ENCODE measurements at places on chromosomes 5 and 9.

DNA sequence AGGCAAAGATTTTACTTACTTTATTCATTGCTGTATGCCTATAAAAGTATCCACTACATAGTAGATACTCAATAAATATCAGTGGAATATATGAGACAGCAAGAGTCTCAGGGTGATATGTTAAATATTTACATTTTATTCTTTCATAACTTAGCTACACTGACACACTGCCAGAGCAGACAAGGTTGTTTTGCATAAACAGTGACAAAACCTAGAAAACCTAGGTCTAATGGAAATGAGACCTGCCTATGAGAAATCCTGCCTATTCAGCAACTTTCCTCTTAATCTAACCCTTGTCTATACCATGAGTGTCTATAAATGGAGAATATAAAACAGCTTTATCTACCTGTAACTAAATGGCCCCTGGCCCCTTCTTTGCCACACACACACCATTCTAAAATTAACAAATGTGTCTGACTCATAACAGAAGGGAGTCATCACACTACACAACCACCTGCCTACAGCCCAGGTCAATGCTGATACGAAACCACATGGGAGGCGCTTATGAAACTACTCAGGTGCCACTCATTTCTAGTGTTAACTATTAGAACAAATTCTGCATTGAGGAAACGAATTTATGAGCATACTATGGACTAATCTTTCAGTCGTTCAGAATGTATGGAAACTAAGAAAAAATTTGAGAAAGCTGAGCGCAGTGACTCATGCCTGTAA is 60.3 kb downstream of the UBAP2 start:
- DNase-seq, result no peak

GRCh38 chr9:11946531-11946930 is 746.7 kb upstream of the TYRP1 start:
- DNase-seq, result no peak

DNA sequence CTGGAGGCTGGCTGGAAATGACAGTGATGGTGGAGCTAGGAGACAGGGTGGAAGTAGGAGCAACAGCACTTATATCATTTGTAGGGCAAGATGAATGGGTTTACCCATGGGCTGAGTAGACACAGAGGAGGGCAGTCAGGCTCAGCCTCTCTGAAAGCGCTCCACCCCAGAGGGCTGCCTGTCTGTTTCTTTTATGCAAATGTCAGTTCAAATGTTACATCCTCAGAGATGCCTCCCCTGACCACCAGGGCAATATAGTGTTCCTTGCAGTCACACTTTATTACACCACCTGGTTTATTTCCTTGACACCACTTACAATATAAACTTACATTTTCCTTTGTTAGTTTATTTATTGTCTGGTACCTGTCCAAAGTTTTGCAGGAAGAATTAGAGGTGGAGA is 159.5 kb upstream of the IL12B start:
- DNase-seq, result no peak

DNA sequence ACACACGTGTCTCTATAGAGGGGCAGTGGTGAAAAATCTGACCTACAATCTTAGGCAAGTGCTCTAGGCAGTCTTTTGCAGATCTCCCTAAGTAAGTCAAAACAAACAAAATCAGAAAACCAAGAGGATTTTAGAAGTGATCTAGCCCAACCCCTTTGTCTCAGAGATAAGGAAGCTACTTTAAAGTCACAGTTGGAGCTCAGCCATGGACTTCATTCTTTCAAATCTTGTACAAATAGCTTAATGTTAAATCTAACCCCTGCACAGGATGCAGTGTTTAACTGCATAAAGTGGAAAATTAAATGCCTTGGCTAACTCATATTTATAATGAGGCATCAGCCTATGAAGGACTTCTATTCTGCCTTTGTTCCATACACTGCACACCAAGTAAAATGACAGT is 135.1 kb upstream of the RFX3 start:
- no peak for DNase-seq

DNA sequence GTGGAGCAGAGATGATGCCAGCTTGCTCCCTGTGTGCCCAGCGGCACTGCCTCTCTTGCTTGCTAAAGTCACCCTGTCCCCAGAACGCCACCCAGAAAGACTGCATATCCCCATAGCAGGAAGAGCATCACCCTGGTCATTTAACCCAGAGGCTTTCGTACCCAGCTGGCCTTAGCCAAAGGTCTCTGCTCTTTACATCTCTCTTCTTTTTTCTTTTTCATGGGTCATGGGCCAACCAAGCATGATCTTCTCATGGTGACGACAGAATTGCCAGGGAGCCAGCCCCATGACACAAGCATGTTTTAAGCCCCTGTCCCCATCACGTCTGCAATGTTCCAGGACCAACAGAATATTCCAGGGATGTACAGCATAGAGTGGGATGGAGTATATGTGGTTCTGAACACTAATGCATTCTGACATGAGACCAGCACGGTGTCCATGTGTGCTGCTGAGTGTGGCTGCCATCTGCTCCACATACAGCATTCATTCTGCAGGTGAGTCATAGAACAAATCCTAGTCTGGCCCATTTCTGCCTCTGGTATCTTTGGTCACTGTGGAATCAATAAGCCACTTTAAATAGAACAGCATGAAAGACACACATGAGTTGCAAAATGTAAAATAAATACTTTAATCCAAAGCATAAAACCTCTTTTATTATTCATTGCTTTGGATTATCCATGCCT is 203.0 kb downstream of the MED10 start:
- no peak for DNase-seq

DNA sequence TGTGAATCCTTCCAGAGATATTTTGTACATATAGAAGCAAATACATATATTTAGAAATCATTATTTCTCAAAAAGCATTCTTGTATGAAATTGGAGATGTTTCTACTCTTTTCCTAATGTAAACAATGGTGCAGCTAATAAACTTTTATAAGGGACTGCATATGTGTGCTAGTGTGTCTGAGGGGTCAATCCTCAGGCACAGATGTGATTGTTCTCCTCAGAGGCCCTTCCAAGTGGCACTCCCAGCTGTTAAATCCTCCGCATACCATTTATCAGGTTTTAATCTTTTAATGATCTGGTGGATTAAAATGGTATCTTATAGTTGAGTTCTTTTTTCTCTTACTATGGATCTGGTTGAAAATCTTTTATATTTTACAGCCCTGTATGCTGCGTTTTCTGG is 5.6 kb upstream of the OMD start:
- no peak for DNase-seq

GRCh38 chr9:119216651-119217331 is 152.4 kb downstream of the BRINP1 start:
- DNase-seq, result no peak

DNA sequence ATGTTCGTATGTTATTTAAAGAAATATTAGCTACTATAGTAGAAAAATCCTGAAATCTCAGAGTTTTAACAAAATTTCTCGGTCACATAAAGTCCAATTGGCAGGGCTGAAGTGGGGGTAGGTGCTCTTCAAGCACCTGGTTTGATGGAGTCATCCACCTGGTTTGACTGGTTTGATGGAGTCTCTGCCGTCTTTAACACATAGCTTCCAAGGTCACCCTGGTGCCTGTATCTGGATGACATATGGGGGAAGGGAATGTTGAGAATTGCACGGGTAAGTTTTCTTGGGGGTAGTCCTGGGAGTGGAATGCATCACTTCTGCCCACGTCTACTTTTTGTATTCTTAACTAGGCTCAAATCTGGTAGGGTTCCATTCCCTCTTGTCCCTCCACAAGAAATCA is 351.2 kb downstream of the SH3GL2 start:
- no peak for DNase-seq

- no peak for DNase-seq
Measured at GRCh38 chr5:150245111-150245789, 44.3 kb downstream of the CAMK2A start.

DNA sequence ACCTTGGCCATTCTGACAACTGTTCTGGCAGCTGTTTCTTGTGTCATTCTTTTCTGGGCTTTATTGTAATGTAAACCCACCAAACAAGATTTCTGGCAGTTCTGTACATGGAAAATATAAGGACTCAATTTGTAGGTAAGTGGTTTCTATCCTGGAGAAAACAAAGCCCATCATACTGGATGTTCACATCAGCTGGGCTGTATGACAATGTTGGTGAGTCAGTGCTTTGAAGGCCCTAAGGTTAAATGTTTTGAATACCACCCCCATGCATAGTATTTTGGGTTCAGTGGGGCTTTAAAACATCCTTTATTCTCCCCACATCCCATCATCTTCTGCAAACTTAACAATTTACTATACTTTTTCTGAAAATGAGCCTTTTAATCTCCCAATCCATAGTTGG is 52.5 kb downstream of the SH3GL2 start:
- no peak for DNase-seq

DNA sequence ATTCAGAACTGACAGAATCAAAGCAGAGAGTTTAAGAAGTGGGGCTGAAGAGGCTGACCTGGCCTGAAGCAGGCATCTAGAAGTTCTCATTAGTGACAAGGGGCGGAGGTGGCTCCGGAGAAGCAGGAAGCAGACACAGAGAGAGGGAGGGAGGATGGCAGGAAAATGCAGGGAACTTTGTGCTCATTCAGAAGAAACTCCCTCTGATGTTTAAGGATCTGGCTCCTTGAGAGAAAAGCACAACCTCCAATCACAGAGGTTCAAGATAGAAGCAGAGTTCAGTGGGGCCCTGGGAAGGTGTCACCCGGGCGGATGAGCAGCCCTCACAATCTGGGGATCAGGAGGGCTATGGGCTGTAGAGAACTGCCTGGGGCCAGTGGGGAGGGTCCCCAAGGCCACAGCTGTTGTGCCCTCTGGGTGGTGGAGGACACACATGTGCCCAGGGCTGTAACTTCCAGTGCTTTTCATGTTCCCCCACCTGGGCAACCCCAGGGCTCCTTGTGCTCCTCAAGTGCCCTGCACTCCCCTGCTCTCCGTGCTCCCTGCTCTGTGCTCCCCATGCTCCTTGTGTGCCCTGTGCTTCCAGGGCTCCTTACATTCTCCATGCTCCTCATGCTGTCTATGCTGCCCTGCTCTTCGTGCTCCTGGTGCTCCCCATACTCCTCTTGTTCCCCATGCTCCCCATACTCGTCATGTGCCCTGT is 51.4 kb downstream of the TRIP13 start:
- DNase-seq, result no peak

- DNase-seq, result peak; percentile 19
Measured at GRCh38 chr9:7976167-7976755, 176.7 kb upstream of the DMAC1 start.

- no peak for DNase-seq
Measured at GRCh38 chr9:88287972-88288371, 100.3 kb upstream of the SPIN1 start.

DNA sequence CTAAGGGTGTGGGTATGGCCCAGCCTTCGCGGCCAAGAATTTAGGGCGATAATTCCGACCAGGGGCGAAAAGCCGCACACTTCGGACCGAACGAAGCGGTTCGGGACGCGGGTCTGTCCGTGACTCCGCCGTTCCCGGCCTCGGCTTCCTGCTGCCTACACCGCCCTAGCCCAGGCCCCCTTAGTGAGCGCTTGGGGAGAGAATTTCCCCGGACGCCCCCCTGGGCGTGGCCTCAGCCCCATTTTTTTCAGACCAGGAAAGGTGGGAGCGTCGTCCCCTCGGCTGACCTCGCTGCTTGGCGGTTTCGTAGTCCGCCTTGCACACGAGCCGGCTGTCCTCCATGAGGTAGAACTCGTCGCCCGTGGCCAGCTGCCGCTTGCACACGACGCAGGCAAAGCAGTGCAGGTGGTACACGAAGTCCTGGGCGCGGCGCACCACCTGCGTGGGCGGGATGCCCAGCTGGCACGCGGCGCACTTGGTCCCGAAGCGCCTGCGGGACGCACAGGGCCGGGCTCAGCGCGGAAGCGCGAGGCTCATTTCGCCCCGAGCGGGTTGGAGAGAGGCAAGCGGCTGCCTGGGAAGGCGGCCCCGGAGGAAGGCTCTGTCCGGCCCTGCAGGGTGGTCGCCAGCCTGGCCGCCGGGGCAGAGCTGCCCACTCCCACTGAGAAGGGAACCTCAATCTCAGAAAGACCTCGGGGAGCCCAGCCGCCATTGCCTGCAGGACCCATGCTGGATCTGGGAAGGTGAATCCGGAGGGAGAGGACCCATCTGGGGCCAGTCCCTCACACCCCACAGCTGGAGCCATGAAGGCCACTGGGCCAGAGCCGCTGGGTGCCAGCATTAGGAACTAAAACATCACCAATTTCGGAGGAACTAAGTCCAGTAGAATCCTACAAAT is 5.3 kb downstream of the LHX3 start:
- no peak for DNase-seq

GRCh38 chr5:146208916-146209522 is 5.6 kb downstream of the RBM27 start:
- no peak for DNase-seq

DNA sequence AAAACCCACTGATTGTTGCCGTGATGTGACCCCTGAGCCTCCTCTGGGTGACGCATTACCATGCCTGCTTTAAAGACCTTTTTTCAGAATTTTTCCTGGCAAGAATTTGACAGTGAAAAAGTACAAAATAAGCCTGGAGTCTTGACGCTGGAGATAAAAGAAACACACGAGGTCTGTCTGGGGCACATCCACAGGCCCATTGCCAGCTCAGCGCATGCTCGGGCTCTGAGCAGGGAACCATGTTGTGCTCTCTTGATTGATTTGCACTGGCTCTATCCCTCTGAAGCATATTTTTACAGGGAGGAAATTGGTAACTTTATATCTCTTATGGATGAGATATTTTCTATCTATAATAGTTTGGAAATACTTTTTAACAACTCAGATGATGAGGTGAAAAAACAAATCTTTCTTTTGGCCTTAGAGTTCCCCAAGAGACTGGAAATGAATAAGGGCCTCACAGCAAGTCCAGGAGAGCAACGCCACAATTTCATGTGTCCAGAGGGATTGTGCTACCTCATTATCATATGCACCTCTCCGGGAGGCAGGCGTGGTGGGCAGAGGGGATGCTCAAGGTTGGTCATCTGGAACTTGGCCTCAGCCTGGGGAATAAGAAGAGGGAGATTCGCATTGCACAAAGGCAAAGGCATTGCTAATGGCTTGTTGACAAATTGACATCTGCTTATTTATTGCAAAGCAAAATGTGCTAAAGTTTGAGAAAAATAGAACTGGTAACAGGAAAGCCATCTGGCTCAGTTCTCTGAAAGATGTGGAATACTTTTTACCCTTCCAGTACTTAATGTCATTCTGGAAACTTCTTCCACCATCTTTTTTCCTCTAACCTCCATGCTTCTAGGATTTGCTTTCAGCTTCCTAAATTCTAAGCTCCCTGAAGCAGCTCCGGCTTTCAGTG is 183.8 kb downstream of the PJA2 start:
- DNase-seq, result no peak

GRCh38 chr5:176716320-176716719 is 69.0 kb downstream of the TSPAN17 start:
- DNase-seq, result peak; percentile 64

- DNase-seq, result peak; percentile 71
Measured at GRCh38 chr5:77167695-77168121, 42.8 kb upstream of the PDE8B start.

DNA sequence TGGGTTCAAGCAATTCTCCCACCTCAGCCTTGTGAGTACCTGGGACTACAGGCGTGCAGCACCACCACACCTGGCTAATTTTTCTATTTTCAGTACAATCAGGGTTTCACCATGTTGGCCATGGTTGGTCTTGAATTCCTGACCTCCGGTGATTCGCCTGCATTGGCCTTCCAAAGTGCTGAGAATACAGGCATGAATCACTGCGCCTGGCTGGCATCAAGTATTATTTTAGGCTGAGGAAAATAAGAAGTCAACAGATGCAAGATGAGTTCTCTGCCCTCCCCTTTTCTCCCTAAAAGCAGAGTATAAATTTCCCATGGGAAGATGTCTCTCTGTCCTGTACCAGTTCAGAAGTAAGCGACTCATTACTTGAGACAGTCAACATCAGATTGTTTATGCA is 71.5 kb downstream of the ELAVL2 start:
- DNase-seq, result no peak
